ENCODE measurements at places on chromosomes 16 and 17.

DNA sequence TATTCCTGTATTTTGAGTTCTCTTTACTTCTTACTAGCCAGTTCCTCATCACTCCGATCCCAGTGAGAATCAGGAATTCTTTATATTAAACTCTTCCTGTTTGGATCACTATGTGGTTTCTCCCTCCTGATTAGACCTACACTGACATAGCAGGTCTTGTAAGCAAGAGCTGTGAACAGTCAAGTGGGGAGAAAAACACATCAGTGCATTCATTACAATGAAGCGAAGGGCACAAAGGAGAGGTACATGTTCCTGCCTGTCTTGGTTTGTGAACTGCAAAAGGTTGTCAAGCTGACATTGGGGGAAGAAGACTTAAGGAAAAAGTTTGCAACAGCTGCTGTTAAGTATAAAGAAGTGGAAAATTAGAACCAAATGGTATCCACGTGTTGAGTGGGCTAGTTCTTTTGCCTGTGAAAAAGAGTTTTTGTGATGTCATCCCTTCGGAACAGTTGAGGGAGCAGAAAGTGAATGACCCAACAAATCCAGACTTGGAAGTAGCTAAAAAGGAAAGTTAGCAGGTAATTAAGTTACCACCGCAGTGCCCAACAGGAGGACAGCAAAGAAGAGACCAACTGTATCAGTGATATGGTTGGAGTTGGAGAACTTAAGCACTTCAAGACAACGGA, 23.0 kb upstream of the TRIM25 start:
- DNase-seq: no peak

DNA sequence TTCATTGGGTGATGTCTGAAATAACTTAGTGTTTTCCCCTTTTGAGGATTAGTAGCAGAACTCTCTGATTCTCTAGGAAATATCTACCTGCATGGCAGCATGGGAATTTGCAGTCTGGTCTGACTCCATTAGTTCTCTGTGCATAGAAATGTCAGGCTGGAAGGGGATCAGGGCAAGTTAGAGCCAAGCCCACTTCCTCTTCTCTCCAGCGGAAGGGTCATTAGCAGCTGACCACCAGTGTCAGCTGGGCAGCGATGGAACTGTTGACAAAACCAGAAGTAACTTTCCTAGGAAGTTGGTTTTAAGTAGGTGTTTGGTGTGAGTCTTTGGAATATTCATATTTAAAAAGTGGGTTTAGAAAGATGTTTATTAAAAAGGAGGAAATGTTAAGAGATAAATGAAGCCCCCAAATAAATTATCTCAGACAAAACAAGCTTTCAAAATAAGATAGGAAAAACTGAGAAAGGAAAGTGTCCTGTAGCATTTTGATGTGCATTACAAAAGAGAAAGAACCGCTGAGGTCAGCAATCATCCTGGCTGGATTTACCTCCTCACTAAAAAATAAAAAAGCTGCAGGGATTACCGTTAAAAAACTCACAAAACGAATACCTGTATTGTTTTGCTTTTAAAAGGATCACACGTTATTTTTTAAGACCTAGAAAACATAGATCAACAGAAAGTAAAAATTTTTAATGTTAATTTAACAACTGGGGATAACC, 32.4 kb upstream of the MMD start:
- no peak for DNase-seq

DNA sequence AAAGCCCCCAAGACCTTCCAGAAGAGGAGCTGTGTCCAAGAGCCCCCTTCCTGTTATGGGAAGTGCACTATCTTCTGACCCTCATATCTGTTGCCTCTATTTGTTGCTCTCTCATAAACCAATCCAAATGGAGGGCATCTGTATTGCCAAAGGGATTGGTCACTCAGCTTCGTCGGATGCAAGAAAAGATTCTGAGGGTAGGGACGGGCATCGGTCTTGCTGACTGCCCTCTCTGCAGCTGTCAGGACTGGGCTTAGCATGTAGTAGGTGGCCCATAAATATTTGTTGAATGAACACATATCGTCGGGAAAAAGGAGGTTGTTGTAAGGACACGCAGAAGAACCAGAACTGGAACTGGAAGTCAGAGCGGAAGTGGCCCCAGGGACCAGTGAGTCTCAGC, 44.1 kb downstream of the CCDC42 start:
- DNase-seq: no peak

GRCh38 chr16:6027733-6028132, 930.1 kb upstream of the EEF2KMT start:
- DNase-seq: no peak

GRCh38 chr17:5592382-5592781, 8.1 kb upstream of the NLRP1 start:
- no peak for DNase-seq

DNA sequence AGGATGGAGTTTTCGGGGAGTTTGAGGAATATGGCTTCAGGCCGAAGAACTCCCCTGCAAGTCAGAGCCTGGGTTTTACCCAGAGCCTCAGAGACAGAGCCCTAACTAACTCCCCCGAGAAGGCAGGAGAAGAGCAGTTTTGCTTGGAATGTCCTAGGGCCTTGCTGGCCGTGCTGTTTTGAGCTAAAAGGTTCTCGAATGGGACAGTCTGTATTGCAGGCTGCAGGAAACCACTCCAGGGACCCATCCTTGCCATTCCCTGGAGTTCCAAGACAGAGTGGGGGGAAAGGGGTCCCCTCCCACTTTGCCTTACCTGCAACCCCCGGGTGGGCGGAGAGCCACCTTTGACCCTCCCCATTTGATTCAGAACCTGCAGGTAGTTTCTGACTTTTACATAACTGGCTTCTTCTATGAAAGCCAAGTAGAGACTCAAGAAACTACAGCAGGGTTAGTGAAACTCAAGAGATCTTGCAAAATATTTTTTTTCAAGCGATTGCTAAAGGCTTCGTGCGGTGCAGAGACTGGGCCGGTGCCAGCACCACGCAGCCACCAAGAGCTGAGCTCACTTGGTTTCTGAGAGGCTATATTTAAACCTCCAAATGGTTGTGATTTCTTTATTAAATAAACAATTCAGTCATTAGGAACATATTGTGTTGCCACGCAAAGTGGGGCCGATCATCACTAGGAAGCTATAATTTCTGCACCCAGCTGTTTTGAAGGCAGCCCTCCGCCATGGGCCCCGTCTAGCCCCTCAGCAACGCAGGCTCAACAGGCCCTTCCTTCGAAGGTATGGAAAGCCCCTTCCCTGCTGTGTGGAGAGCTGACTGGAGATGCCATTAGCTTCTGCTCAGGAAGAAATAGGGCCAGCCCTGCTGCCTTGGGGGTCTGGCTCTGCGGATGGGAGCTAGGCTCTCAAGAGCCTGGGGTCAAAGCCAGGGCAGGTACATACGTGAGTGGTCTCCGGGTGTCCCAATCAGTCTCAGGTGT, 223.0 kb downstream of the NTN1 start:
- no peak for DNase-seq

DNA sequence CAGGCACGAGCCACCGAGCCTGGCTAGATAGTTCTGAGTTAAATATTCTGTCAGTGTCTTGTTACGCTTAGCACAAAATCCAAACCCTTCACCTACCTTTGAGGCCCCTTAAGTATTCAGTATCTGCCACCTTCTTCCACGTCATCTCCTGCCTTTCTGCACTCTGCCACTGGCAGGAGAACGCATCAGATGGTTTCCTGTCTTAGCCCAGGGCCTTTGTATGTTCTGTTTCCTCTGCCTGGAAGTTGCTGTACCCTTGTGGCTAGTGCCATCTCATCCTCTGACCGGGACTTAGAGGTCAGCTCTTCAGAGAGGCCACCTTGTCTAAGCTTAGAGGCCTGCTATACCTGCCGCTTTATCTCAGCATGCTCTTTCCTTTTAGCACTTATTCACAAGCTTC, 67.5 kb upstream of the LGALS9 start:
- DNase-seq: no peak

DNA sequence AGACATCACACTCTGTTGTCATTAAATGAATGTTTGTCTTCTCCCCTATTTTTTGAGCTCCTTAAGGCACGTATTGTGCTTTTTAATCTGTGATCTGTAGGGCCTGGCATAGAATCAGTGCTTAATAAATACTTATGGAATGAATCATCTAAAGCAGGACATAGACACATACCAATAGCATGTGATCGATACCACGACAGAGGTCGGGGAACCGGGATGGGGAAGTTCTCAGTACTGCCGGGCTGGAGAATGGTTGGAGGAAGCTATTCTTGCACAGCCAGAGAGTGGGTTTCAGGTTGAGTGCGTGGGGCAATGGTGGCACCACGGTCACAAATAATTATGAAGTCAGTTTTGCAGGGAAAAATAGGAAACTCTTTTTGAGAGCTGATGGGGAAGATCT, 26.8 kb downstream of the NLRP1 start:
- DNase-seq: no peak

DNA sequence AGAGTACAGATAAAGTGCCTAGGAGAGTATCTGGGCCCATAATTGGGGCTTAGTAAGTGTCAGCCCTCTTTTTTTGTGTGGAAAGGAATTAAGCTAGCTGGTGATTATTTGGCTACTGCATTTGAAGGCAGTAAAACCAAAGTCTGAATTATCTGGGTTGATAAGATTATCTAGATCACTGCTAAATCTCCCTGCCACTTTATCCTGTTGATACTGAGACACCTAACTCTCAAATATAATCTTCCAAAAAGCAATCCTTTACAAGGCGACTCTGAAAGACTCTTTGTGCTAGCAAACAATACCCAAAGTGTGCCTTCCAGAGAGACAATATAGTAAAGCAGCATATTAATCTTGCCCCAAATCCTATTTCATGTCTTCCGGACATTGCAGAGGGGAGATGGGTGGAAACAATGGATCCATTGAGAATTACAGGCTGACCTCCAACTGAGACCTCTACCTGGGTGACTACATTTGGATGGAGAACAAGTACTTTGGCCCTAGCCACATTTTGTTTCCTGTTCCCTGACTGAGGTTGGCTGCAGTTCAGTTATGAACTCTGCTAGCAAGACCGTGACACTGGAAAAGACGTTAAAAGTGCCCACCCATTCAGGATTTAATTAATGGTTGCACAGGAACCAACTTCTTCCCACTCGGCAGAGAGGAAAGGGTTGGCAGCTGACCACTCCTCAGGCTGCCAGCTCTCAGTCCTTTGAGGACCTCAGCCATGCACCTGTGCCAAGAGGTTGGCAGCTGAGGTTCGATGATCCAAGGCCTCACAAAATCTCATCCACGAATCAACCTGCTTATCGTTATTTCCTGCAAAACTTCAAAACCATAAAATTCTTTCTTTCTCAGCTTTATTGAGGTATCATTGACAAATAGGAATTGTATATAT, 72.6 kb downstream of the SYCE1L start:
- no peak for DNase-seq

- DNase-seq: no peak
Observed at GRCh38 chr17:43033948-43034881, 9.2 kb downstream of the RND2 start.

DNA sequence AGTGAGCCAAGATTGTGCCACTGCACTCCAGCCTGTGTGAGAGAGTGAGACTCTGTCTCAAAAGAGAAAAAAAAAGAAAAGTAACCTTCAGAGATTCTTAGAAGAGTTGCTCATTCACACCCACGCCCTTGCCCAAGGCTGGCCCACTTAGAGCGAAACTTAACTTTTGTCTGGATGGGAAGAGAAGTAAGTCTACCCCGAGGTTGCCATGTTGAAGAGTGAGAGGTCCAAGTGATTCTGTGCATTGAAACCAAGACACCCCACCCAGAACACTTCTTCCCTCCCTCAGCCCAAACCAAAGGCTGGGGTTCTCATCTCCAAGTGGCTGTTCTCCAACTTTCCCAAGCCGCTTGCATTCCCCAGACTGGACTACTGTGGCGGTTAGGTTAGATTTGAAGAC, 2.4 kb upstream of the CISD3 start:
- DNase-seq: peak; percentile 41

DNA sequence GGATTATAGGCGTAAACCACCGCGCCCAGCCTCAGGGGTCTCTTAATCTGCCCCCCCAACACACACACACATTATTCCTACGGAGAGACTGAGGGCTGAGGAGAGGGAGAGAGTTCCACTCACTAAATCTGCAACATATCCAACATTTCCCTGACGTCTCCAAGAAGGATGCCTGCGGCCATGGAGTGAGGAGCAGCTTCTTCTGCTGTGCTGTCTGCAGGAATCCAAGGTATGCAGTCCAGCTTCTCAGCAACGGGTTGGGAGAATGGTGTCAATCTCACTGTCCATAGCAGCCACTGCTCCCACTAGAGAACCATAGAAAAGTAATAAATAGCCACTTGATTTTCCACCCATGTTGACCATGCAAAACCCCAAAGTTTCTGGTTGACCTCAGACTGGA, 5.1 kb upstream of the PLXDC1 start:
- DNase-seq: no peak

DNA sequence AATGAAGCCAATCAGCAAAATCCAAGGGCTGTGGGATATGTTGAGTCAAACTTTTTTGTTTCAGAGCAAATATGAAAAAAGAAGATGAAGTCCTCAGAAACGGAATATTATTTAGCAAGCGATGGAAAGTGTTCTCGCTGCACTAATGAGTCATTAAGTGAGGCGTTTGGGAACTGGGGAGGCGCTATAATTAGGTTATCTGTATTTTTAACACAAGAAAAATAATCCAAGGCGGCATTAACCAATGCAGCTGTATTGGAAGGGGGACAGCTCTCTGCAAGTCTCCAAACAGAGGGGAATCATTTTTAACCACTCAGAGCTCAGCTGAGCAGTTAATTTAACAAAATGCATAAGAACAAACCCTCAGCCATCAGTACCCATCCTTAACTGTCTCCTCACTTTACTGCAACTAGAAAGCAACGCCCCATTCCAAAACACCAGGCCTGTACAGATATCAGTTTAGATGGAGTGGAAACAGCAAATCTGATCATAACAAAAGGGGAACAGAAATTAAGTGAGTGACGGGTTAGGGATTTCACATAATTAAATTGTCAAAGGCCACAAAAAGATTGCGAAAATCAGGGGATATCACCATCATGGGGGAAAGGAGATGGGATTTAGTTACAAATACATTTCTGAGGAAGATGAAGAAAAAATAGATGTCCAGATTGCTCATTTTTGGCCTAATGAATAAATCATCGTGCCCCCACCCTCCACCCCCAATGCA, 211.0 kb upstream of the TOX3 start:
- DNase-seq: no peak

DNA sequence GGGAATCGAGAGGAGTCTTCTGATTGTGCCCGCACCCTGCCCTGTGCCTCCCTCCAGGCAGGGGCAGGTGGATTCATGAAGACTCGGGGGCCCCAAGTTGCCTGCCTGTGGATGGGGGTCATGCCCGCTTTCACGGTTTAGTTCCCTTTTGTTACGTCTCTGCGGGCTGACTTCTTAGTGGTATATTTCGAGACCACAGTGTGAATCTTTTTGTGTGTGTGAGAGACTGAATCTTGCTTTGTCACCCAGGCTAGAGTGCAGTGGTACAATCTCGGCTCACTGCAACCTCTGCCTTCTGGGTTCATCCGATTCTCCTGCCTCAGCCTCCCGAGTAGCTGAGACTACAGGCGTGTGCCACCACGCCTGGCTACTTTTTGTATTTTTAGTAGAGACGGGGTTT, 18.1 kb upstream of the RNF213 start:
- DNase-seq: no peak

DNA sequence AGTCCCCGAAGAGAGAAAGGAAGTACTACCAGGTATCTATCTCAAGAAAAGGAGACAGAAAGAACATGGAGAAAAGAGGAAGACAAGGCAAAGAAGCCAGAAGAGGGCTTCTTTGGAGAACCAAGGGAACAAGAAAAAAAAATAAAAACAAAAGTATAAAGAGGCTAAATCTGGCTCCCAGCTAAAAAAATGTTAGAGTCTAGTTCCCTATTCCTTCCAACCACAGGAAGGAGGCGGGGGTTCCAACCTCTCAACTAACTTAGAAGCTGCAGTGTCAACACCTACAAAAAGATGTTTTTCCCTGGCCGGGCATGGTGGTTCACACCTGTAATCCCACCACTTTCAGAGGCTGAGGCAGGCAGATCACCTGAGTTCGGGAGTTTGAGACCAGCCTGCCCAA, 13.4 kb downstream of the UTP6 start:
- DNase-seq: no peak

- DNase-seq: no peak
Observed at GRCh38 chr17:60901242-60901641, 223.6 kb downstream of the BCAS3 start.
